ENCODE measurements at places on chromosomes 16 and 17.

GRCh38 chr16:7871979-7872378, 539.3 kb downstream of the RBFOX1 start:
- DNase-seq, result no peak

DNA sequence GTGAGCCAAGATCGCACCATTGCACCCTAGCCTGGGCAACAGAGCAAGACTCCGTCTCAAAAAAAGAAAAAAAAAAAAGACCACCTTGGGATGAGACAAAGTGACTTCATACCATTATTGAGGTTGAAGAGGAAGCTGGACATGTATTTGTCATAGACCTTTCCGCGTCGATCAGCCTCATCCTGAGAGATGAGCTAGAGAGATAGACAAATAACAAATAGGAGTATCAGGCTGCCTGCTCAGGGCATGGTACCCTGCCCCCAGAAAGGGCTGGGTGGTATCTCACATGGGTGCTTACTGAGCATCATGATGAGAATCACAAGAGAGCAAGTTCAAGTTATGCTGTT, 22.1 kb downstream of the CNTNAP1 start:
- no peak for DNase-seq

- no peak for DNase-seq
These were observed 2.7 kb upstream of the HES7 start for GRCh38 chr17:8126491-8127066.

- no peak for DNase-seq
These were observed 50.1 kb upstream of the ATP2A3 start for GRCh38 chr17:4014148-4014927.

- no peak for DNase-seq
These were observed 57.1 kb downstream of the SPECC1 start for GRCh38 chr17:20066253-20066652.

DNA sequence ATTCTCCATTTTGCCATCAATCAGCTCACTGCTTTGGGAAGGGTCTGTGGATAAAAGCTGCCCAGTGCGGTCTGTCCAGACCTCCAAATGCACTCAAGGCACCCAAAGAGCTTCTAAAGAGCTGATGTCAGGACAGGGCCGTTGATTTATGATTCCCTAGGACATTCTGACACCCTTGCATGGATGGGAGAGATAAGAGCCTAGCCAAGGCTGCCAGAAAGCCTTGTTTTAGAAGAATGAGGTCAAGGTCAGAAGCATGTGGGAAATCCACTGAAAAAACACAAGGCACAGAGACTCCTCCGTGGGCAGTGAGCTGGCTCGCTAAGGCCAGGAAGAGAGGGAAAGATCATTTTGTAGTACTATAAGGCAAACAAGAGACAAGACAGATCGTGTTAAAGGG, 214.0 kb downstream of the CDH11 start:
- no peak for DNase-seq

GRCh38 chr16:77468831-77469230, 34.0 kb upstream of the ADAMTS18 start:
- no peak for DNase-seq

DNA sequence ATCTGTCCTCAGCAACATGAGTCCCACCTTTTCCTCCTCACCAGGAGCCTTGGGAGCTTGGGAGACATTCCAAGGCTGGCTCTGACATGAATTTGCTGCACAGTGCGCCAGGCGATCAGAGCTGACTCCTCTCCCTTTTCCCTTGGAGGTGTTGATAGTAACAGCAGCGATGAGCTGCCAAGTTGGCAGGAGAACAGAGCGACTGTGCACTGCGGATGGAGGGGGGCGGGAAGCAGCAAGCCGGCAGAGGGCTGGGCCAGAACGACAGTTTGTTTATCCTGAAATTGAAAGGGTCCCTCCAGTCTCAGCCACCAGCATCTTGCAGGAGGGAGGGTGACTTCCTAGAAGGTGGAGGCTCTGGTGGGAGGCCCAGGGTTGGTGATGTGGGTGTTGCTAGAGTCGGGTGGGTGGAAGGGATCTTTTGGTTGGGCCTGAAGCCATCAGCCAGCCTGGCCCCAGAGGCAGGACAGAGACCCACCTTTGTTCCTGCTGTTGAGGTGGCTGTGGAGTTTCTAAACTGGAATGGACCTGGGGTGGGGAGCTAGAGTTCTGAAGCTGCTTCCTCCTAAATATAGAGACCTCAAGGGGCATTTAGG, 22.5 kb upstream of the DYNLL2 start:
- no peak for DNase-seq

GRCh38 chr16:59899940-59900339, 1165.8 kb upstream of the GOT2 start:
- no peak for DNase-seq

- no peak for DNase-seq
These were observed 331.5 kb downstream of the CBLN1 start for GRCh38 chr16:48950184-48950583.

DNA sequence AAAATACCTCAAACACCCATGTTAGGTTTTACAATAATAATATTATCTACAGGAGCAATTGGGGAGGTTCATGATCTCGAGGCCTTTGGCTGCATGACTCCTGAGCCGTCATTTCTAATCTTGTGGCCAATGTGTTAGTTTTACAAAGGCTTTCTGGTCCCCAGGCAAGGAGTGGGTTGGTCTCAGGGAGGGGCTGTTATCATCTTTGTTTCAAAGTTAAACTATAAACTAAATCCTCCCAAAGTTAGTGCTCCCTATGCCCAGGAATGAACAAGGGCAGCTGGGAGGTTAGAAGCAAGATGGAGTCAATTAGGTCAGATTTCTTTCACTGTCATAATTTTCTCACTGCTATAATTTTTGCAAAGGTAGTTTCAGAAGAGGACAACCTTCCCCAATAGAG, 9.1 kb upstream of the CCL5 start:
- no peak for DNase-seq

- DNase-seq, result no peak
These were observed 30.1 kb downstream of the ACSF3 start for GRCh38 chr16:89123831-89124100.

- DNase-seq, result no peak
These were observed 8.5 kb upstream of the RAI1 start for GRCh38 chr17:17672453-17673368.

GRCh38 chr17:28276011-28276410, 43.0 kb upstream of the TMEM97 start:
- no peak for DNase-seq

- DNase-seq, result no peak
These were observed 11.3 kb upstream of the SKAP1 start for GRCh38 chr17:48441231-48441711.

- no peak for DNase-seq
These were observed 192.5 kb downstream of the CDH13 start for GRCh38 chr16:82819286-82819685.
